Cerebellum (tissue), 4 donors: ENCODE measurements at places on chromosomes 1 and 21. TPM values are rescaled to one million over a fixed set of nuclear protein-coding genes. Genes with fewer than 3 reads are reported as not detected.

- DNase-seq: no peak
These were observed 8.4 kb downstream of the C1orf226 start for GRCh38 chr1:162389971-162390370.

DNA sequence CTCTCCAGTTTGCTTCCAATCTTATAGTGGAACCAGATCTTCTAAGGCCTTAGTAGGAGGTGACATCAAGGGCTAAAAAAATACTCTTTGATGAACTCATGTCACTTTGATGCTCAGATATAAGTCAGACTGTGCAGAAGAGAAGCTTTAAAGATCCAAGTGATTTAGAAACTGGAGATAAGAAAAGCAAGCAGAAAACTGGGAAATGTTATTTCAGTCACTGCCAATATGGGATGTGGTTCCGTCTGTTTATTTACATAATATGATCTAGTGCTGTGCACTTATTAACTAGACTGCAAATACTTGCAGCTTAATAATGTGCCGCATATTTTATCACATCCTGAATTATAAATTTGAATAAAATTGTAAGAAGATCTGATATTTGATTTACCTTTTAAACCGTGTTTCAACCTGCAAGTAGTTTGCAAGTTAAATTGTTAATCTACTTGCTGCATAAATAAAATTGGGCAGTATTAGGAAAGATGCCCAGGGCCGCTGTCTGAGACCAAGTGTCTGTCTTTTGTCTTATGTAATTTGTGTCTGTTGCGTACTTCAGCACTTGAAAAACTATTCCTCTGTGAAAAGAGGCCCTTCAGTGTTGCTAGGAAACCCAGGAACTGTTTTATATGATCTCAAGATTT, 29.6 kb downstream of the CXADR start:
- DNase-seq: no peak

Gene TNFRSF1B
- 3.7 TPM for total RNA-seq

Gene MRPL24
- 13.8 TPM for total RNA-seq

GRCh38 chr21:42463861-42464515, 32.0 kb downstream of the RSPH1 start:
- DNase-seq: no peak

Gene RBBP5
- total RNA-seq: 18.4 TPM

Gene SYCP1
- total RNA-seq: not detected

Gene APCS
- not detected for total RNA-seq

Gene FCRL6
- total RNA-seq: not detected

GRCh38 chr1:204520834-204521709, 4.9 kb downstream of the MDM4 start:
- no peak for DNase-seq

DNA sequence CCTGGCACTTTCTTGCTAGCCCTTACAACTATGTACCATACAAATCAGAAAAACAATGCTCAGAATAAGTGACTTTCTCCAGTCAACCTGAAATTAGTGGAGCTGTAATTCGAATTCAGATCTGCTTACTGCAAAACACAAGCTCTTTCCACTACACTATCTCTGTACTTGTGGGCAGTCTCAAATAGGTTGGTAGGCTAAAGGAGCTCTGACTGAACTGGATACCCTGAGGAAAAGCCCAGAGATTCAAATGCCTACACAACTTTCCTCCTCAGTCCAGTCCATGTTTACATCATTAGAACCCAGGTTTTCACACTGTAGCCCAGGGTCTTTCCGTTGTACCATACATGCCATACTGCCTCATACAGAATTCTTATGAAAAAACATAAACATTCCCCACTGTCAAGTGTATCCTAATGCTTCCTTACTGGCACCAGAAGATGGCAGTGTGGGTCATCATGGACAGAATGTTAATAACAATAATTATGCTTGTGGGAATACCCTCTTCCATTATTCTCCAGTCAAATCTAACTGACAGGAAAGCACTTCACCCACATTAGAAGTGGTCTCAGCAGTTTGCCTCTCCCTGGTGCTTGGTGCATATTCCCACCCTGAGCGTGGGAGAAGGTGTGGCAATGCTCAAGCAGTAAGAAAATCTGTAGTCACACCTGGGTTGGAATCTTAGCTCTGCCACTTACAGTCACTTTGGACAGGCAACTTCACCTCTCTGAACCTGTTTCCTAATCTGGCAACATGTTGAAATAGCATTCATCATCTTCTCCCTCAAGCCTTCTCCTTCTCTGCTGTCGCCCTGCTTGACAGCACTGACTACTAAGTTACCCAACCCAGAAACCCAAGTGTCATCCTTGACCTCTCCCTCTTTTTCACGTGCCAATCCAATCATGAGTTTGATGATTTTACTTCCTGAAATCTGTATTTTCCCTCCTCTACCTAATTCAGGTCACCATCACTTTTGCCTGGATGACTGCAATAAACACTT, 14.4 kb upstream of the ZFYVE9 start:
- DNase-seq: peak; percentile 66

- DNase-seq: no peak
These were observed 4.1 kb downstream of the KRTAP13-4 start for GRCh38 chr21:30434033-30434631.

DNA sequence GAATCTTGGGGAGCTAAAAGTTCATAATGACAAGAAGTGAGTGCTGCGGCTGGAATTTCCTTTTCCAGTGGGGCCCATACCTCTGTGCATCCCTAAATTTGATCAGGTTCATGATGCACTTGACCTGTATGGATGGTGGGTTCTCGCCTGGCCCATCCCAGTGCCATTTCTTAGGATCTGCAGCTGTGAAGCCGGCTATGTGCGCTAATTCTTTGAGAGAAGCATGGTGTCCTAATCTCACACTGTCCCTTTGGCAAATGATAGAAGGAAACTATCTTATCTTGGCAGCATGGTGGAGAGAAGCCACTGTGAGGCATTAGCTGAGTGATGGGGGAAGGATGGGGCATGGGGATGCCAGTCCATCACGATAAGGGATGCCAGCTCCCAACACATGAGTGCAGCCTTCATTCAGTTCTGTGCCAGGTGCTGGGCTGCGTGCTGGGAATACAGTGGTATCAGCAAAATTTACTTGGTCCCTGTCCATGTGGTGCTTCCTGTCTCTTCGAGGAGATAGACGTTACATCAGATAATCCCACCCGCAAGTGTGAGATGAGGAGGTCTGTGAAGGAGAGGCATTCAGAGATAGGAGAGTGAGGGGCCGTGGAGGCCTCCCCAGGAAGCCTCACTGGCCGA, 30.5 kb downstream of the STUM start:
- DNase-seq: no peak

Gene DCDC2B
- not detected for total RNA-seq

DNA sequence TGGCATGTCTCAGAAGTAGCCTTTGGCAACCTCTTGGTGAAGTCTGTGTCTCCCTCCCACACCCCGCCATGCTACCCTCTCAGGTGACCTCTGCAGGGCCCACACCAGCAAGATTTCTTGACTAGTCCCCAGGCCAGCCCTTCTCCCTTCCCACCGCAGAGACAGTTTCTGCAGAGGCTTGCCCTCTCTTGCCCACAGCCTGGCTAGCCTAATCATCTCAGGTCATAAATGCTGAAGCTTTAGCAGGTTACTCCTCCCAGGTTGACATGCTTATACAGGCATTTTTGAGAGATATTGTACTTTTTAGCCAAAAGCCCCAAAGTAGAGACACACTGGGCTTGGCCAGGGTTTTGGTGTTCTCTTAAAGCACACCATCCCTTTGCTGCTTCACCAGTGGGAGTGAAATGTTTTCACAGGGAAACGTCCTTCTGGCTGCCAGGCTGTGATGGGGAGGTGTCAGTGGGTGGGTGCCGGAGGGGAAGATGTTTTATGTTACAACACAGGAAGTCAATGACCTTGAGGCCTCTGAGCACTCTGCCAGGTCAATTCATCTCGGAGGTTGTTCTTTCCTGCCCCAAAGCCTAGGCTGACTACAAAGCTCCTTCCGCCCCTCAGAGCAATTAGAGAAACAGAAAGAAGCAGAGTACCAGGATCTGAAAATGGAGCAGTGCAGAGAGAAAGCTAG, 58.5 kb downstream of the STYXL2 start:
- DNase-seq: no peak

Gene LCE3E
- not detected for total RNA-seq

Gene AMY2A
- 0.36 TPM for total RNA-seq

Gene OLFM3
- total RNA-seq: 36.9 TPM

DNA sequence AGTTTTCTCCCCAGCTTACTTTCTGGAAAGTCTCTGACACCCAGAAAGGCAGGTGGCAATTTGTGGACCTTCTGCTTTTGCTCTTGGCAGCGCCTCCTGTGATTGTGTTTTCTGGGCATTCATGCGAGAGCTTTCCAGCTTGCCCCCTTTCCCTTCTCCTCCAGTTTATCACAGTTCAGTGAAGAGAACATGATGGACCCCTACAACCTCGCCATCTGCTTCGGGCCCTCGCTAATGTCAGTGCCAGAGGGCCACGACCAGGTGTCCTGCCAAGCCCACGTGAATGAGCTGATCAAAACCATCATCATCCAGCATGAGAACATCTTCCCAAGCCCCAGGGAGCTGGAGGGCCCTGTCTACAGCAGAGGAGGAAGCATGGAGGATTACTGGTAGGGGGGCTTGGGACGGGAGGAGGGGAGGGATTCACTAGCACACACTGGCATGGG, 24.3 kb upstream of the IKBKE start:
- peak; percentile 89 for DNase-seq

GRCh38 chr1:226658546-226659125, 80.4 kb downstream of the ITPKB start:
- DNase-seq: no peak
